A549 treated with AZD2906 at 1 μM for 4 hours (cell line): ENCODE measurements at places on chromosomes 1 and 21. TPM values are rescaled to one million over a fixed set of nuclear protein-coding genes. Genes with fewer than 3 reads are reported as not detected.

The NECTIN4 gene
- 1.6 to 1.9 TPM (median 1.8 TPM) in 5 replicates for total RNA-seq

The S100A10 gene
- 2,226 to 2,594 TPM (median 2,422 TPM) in 5 replicates for total RNA-seq

The RGS8 gene
- total RNA-seq: not detected in 5 replicates

The FLVCR1 gene
- 12.7 to 16.7 TPM (median 14.5 TPM) in 5 replicates for total RNA-seq
